GM10248 (cell line): ENCODE measurements at places on chromosomes 3 and 15.
A peak's percentile ranks its signal among the peaks of the same experiment; 100 is the strongest.

GRCh38 chr3:68706536-68706935 lies 225.8 kb downstream of the TAFA4 start:
- no peak for DNase-seq

DNA sequence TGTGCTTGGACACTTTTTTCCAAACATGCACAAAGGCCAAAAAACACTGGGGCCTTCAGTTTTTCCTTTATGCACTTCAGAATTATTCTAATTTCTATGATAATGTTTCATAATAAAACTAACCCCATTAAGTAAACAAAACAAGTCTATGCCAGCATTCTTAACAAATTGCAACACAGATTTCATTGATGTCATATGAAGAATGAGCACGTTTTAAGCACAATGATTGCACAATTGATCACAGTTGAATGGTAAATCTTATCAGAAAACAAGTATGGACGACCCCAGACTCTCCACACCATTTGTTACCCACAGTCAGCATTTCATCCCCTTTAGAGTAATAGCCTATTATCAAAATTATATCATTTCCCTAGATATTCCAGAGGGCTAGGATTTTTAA lies 46.7 kb upstream of the PROK2 start:
- DNase-seq, result no peak

- no peak for DNase-seq
Measured at GRCh38 chr3:73098873-73099272, 37.4 kb downstream of the EBLN2 start.

DNA sequence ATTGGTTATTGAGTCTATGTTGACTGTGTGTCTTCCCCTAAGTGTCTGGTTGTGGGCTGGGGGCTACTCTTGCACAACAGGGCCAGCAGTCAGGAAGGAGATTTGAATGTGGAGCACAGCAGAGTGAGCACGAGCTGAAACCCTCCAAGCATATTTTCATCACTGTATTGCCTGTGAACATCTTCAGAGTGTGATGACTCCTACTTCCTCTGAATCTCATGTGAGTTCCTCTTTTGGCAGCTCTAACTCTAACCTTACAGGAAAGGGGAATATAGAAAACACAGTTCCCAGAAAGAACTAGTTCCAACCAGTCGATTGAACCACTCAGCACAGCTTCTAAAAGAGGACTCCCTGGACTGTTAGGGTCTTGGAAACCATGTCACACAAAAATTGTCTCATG lies 211.6 kb downstream of the RAP2B start:
- peak; percentile 13 for DNase-seq

- DNase-seq, result no peak
Measured at GRCh38 chr3:142664819-142665218, 59.0 kb upstream of the TRPC1 start.

GRCh38 chr3:161969867-161970266 lies 473.3 kb downstream of the OTOL1 start:
- DNase-seq, result no peak

DNA sequence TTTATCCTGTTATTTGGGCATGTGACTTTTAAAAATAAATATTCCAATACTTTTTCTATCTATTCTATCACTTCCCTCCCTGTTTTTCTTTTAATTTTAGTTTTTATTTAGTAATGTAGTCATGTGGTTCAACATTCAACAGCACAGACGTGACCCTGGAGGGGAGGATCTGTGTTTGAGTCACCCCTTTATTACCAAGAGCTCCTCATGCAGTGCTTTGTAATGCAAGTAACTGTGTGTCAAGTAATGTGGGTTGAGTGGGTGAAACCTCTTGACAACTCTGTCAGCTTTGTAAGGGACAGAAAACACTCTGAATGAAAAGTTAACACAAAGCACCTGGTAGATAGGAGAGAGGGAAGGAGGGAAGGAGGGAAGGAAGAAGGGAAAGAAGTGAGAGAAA lies 89.7 kb upstream of the FGF12 start:
- no peak for DNase-seq

- no peak for DNase-seq
Measured at GRCh38 chr15:69669446-69669845, 216.8 kb downstream of the RPLP1 start.

DNA sequence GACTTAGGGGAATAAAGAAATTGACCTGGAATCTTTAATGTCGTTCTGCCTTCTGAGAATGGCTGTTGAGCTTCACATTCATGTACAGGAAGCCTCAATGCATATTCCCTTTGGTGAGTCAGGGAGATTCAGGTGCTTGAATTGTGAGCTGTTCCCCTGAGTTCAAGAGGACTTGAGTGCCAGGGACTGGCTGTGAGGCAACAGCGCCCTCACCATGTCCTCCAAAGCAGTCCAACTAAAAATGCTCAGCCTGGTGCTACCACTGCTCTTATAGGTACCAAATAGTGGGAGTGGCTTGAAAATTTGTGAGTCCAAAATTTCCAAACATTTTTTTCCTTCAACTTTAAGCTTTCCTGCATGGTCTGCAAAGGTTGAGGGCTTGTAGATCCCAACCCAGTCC lies 54.1 kb downstream of the LEO1 start:
- no peak for DNase-seq
